GM23248 (cell line): ENCODE measurements at places on chromosomes 2 and 18. TPM values are rescaled to one million over a fixed set of nuclear protein-coding genes. Genes with fewer than 3 reads are reported as not detected.
A peak's percentile ranks its signal among the peaks of the same experiment; 100 is the strongest.

DNA sequence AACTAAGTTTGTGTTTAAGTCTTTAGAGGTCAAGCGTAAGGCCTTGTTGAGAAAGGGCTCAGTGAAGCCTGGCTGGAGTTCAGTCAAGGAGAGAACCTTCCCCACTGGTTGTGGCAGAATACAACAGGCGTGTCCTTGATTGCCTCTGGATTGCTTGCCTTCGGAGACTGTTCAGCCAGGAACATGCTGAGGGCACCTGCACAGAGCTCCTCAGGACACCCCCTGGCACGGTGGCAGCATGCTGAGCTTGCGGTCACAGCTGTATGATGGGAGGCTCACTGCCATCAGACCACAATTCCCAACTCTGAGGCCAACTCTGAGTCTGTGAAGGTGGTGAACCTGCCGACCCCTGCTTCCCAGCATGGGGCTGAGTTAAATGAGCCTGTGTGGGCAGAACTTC lies 130.0 kb downstream of the LPIN1 start:
- no peak for DNase-seq

The PHLPP1 gene
- 6.8 and 9.4 TPM in 2 replicates for total RNA-seq

GRCh38 chr2:172931918-172932520 lies 143.6 kb upstream of the MAP3K20 start:
- peak; percentile 73 for DNase-seq

The GALNT1 gene
- 65.4 and 68.0 TPM in 2 replicates for total RNA-seq

DNA sequence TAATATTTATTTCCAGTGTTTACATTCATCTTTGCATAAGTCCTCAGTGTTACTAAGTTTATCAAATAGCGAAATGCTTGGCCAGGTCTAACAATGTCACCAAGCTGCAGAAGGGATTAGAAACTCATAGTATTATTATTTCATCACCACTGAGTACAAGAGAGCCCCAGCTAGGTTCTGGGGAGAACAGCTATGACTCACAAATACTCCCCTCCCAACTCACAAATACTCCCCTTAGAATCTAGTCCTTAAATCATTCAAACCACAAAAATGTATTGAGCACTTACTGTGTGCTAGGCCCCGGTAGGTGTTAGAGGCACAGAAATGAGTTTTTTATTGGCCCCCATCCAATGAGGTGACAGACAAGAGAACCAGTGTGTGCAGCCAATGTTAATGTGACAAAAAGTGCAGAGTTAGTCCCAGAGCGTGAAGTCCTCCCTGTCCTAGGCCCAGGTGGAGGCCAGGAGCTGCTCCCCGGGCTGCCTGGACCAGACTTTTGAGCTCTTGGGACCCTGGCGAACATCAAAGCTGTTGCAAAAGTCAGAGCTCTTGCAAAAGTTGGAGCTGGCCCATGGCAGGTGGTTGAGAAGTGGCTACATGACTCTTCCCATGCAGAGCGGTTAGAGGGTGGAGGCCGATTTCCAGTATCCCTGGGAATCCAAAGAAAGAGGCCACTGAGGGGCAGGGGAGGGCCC lies 9.8 kb downstream of the STEAP3 start:
- peak; percentile 63 for DNase-seq

- DNase-seq = no peak
Observed at GRCh38 chr2:240300840-240301239, 134.6 kb upstream of the GPC1 start.

The IL1B gene
- 0.86 and 3.8 TPM in 2 replicates for total RNA-seq

- DNase-seq = no peak
Observed at GRCh38 chr2:137521653-137522619, 442.3 kb upstream of the HNMT start.

The ST6GAL2 gene
- total RNA-seq = not detected in 2 replicates
